SK-N-SH treated with all-trans-retinoic acid at 6 μM for 48 hours (cell line): ENCODE measurements at places on chromosomes 4 and X.

- peak; percentile 91 for ATAC-seq
Observed at GRCh38 chrX:57918750-57919436, 8.6 kb upstream of the ZXDA start.

- peak; percentile 46 for ATAC-seq
Observed at GRCh38 chr4:145278341-145279121, 98.1 kb upstream of the OTUD4 start.

- ATAC-seq = no peak
Observed at GRCh38 chrX:54496517-54496852, 451 bp upstream of the FGD1 start.

DNA sequence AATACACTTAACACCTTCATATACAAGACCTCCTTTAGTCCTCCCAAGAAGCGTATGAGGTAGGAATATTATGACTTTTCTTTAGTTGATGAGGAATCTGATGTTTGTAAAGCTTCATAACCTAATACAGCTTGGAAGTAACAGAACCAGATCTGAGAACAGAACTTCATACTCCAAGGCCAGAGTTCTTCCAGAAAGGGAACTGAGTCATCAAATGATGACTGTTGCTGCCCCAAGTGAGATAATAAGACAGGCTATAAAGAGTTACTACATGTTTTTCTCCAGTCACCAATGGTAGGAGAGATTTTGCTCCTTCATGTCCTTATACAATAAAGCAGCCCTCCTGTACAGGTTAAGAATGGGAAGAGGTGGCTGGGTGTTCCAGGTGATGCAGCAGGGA, 74.3 kb upstream of the ANXA3 start:
- no peak for ATAC-seq

DNA sequence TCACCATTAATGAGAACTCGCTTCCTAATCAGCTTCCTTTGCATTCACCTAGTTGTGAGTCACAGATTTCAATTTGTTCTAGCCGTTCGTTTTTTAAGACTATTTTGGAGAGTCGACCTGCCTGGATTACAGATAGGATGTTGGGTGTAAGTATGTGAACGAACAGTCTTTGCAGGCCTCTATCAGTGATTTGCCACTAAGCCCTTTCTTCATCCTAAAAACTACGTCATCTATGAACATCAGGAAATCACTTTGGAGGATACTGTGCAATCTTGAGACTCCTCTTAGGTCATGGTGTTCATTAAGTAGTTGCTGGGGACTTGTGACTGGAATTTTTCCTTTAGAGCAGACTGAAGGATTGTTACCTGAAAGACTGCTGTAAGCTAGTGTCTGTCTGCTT, 1.1 kb downstream of the POLA1 start:
- ATAC-seq = no peak
